Breast epithelium (tissue), 4 donors: ENCODE measurements at places on chromosomes 4 and X. TPM values are rescaled to one million over a fixed set of nuclear protein-coding genes. Genes with fewer than 3 reads are reported as not detected.

DNA sequence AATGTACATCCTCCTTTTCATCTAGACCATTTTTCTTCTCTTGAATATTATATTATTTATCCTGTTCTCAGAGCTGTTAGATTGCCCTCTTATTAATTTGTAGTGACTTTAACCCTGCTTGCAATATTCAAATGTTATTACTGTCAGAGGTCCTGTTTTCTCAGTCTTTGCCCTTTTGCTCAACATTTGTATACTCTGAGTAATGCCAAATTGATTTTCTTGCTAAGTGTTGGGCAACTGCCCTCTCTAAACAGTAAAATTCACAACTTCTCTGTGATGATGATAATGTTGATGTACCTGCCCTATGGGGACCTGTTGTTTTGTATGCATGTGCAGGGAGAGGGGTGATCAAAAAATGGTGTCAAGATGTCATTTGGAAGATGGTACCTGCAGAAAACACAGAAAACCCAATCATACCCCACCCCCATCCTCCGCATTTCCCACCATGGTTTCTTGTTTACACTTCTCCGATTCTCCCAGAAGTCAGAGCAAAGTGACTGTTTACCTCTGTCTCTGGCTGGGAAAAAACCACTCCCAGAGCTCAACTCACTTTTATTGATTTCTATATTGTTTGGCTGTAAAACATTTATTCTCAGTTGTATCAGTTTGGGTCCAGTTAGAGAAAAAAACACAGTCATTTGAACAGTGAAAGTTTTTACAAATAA, 694.0 kb downstream of the IL1RAPL1 start:
- no peak for DNase-seq

FHDC1 gene
- 0.48 TPM for total RNA-seq

DNA sequence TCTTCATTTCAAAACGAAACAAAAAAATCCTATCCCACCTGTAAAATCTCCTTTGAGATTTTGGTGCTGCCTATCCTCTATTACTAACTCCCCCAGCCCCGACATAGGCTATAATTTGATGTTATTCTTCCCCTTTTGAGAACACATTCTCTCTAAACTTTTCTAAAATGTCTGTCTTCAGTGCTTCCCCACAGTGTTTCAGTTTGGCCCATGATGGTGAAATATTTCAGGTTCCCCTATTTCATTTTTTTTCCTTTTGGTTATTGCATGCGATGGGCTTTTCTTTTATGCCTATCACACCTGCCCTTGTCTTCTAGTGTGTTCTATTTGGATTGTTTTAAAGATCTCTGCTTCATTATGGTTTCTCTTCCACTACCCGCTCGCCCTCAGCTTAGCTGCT, 14.7 kb downstream of the BCORL1 start:
- no peak for DNase-seq

DNA sequence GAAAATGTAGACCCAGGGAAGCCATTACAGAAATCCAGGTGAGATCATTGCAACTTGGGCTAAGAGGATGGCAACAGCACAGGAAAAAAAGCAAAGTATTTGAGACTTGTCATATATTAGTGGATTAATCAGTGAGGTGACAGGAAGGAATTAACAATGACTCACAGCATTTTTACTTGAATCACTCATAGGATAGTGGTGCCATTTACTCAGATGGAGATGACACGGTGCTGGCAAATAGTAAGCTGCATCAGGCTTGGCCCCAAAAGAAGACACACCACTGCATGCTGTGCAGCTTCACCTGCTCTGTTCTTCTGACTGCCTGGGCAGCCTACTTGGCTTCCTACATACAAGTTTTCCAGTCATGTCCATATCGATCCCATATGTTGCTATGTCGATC, 144.8 kb downstream of the FRYL start:
- no peak for DNase-seq

GPRASP1 gene
- 7.5 TPM for total RNA-seq

- no peak for DNase-seq
Observed at GRCh38 chr4:156633847-156634246, 337.8 kb downstream of the PDGFC start.
